Urinary bladder (tissue), 4 donors: ENCODE measurements at places on chromosomes 3 and 15. TPM values are rescaled to one million over a fixed set of nuclear protein-coding genes. Genes with fewer than 3 reads are reported as not detected.

The ITIH3 gene
- 1.4 TPM for total RNA-seq

The INSYN1 gene
- total RNA-seq = 7.3 TPM

The BLM gene
- total RNA-seq = 7.8 TPM

DNA sequence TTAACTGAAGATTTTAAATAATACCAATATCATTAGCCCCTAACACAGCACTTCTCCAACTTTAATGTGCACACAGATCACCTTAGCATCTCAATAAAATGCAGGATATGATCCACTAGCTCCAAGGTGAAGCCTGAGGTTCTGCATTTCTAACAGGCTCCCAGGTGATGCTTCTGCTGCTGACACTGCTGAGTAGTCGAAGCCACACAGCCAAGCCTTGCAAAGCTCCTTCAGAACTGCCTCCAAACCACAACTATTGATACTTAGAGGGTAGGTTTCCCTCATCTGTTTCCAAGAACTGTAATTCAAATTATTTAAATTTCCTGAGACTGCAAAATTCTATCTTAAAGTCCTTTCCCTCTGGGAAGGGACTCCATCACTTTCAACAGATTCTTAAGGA is 3.9 kb downstream of the RIOX2 start:
- DNase-seq = no peak

The C3orf85 gene
- total RNA-seq = not detected

GRCh38 chr3:23856286-23856685 is 50.5 kb downstream of the UBE2E1 start:
- no peak for DNase-seq

GRCh38 chr15:74768771-74769342 is 13.0 kb upstream of the CSK start:
- no peak for DNase-seq

- no peak for DNase-seq
These were observed 41.4 kb downstream of the EOMES start for GRCh38 chr3:27680517-27681246.

GRCh38 chr15:90545095-90545494 is 15.4 kb downstream of the CRTC3 start:
- no peak for DNase-seq

The CHRNB4 gene
- total RNA-seq = 0.53 TPM

The KNG1 gene
- total RNA-seq = not detected

The SCN10A gene
- total RNA-seq = not detected

DNA sequence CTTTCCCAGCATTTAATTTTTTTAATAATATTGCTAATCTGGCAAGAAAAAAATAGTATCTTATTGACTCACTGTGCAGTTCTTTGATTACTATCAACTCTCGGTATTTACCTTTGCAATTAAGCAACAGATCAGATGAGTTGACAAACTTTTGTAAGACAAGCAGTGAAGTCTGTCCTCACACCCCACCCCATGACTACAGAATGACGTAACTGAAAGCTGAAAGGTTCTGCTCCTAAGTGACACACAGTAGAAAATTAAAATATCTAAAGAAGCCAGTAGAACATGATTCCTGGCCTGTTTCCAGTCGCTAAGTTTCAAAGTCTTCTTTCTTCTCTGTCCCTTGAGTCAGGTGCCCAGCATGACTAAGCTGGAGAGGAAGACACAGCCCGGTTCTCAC is 135.5 kb downstream of the STT3B start:
- DNase-seq = no peak

The SECISBP2L gene
- total RNA-seq = 94.2 TPM

The CYFIP1 gene
- 85.0 TPM for total RNA-seq

DNA sequence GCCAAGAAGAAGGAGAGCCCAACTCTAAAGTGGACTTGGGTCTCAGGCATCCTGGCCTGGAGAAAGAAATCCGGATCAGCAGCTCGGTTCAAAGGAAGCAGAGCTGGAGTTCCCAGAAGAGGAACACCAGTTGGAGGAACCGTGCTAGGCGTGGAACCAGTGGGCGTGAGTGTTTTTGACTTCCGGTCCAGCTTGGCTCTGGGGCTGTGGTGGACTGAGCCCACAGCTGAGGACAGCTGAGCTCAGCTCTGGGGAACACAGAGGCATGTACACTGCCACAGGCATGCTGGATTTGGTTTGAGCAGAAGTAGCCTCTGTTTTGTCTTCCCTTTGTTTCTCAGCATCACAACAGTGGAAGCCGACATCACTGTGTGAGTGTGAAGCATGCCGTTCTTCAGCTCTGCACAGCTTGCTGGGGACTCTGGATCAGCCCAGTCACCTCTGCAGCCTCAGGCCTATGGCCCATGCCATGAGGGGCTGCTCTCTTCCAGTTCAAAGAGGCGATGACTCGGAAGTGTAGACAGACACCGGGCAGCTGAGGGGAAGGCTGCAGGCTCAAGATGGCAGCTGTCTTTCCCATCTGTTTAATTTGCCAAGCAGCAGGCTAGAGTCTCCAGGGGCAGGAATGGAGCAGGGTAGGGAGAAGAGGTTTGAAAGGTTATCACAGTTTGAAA is 185.8 kb upstream of the UBE3A start:
- no peak for DNase-seq

- no peak for DNase-seq
These were observed 19.8 kb downstream of the ST3GAL6 start for GRCh38 chr3:98782824-98783500.

The PFN2 gene
- total RNA-seq = 159 TPM

The BTD gene
- 24.6 TPM for total RNA-seq

DNA sequence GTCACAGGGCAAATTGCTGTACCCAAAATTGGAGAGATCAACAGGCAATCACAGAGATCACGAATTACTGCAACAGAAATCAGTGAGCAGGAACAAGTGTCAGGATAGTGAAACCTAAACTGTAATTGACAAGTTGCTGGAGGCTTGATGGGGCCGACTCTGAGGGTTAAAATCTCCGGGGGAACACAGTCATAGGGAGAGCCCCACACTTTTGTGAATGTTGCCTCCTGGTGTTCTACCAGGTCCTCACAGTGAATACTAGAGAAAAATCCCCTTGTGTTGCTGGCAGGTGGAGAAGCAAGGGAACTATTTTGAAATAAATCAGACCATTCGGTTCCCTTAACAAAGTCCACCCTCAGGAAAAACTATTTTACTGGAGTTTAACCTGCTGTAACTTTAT is 697.5 kb upstream of the CBLB start:
- DNase-seq = no peak

DNA sequence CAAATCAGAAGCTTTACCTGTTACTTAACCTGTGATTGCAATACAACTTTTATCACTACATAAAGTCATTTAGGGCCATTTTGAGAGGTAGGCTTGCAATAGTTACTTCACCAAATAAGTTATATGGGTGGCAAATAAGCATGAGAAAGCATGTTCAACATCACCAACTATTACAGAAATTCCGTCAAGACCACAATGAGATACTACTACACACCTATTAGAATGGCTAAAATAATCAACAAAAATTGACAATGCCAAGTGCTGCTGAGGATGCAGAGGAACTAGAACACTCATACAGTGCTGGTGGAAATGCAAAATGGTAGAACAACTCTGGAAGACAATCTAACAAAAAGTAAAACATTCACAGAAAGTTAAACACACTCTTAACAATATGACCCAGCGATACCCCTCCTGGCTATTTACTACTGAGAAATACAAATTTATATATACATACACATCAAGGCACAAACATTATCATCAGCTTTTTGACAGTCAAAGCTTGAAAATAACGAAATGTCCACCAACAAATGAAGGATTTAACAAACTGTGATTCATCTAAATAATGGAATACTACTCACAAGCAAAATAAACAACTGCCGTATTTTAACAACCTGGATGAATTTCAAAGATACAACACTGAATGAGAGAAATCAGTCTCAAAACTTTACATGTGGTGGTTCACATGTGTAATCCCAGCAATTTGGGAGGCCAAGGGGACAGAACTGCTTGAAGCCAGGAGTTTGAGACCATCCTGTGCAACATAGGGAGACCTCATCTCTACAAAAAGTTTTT is 82.9 kb downstream of the MYO9A start:
- DNase-seq = no peak

The CPEB1 gene
- total RNA-seq = 4.7 TPM

The PLEKHO2 gene
- 25.6 TPM for total RNA-seq

DNA sequence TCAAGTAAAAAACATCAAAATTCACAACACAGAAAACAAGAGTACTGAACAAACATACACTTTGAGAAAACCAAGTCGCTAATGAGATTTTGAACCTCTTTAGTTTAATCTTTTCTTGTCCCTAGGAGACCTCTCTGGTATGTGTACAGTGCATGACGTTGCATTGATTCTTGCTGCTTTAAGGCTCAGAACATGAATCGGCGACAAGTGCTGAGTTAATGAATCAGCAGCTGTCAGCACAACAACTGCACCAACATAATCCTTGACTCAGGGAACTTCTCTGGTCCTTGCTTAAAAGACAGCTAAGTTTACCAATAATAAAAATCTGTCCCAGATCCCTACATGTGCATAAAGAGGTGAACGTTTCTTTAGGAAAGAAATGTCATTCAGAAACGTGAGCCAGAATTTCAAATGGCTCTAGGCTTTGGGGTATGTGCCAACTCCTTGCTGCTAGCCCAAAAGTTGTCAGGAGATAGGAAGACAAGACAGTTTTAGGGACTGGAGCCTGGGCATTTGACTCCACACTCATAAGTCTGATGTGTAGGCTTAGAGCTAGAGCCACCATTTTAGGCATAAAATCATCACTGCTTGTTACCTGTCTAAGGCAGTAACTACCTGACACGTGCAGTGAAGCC is 86.9 kb downstream of the IL5RA start:
- no peak for DNase-seq

DNA sequence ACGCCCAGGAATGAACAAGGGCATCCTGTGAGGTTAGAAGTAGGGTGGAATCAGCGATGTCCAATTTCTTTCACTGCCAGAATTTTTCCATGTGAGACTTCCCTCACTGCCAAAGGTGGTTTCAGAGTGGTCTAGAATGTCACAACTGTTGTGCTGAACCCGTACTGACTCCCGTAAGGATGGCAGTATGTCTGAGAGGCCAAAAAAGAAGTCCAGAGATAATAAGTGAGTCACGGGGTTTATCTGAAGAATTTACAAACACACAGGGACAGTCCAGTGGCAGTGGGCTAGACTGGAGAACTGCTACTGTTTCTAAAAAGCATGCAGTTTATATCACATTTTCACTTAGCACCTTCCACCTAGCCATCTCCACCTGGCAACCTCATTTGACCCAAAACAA is 160.6 kb upstream of the ATP10A start:
- no peak for DNase-seq

DNA sequence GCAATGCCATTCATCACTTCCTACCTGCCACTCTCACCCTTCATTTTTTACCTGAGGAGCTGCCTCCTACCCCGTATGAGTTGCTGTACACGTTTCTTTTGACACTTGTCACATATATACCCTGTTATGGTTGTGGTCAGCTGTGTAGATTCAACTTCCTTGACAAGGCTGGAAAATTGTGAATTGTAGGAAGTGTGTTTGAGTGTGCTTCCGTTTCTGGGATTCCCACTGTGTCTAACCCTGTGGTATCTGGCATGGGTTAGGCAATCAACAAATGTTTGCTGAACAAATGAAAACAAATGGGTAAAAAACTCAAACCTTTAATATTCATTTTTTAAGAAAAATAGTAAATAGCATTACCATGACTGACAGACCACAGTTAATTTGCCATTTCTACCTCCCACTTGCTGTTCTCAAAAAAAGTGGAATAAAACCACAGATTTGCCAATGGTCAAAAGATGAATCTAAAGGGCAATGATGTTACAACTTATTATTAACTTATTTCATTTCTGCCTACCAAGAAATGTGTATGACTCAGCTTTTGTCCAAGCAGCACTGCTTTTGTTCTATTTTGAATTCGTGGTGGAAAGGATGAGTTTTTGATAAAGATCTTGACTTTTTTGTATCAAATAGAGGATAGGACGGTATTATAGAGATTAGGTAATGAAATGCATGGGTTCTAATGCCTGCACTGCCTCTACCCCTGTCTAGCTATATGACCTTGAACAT is 404.6 kb downstream of the LPP start:
- no peak for DNase-seq

- DNase-seq = no peak
These were observed 62.3 kb upstream of the CPOX start for GRCh38 chr3:98655666-98656065.

GRCh38 chr3:114380233-114380651 is 86.4 kb downstream of the TIGIT start:
- no peak for DNase-seq

GRCh38 chr3:120983841-120984240 is 75.8 kb downstream of the STXBP5L start:
- DNase-seq = no peak
